ENCODE measurements at places on chromosomes 7 and 10.

DNA sequence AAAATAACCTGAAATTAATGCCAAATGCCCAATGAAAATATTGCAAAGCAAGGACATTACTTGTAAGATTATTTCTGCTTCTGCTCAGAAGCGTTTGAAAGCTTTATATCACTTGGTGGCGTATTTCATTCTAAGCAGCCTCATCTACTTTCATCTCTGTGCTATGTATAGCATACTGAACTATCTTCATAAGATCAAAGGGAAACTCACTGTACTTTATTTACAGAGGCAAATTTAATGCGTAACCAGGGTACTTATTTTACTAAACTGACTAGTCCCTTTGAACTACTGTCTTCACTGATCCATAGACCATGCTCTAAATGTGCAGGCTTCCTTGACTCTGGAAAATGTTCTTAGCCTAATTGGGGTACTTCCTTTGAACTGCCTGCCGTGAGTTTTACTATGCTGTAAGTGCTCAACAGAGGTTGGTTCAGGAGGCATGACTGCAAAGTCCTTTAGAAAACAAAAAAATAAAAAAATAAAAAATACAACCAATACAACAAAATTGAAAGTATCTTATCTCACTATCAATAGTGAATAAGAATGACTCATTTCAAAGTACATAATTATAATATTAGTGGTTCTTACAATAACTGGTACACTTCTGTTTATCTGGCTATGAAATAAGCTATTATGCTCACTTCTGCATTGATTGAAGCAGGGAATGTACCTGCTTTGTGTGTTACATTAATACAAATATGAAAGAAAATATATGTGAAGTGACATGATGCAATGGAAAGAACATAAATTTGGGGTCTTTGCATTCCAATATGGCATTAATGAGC lies 41.0 kb upstream of the TSPAN12 start:
- DNase-seq: no peak

- no peak for DNase-seq
Measured at GRCh38 chr10:588246-589165, 101.0 kb downstream of the DIP2C start.

- DNase-seq: no peak
Measured at GRCh38 chr7:1948301-1948796, 278.3 kb downstream of the ELFN1 start.

DNA sequence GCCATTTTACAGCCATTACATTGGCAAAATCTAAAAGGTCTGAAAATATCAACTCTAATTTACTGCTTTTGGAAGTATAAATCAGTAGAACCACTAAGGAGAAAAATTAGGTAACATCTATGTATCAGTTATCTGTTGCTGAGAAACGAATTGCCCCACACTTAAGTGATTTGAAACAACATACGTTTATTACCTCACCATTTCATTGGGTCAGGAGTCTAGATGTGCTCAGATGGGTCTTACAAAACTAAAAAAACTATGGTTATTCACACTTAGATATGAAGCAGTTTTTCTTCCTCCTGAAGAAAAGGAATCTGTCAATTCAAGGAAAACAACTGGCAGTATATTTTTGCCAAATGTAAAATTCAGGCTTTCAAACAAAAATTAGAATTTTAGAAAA lies 80.1 kb upstream of the APBB1IP start:
- no peak for DNase-seq

- DNase-seq: no peak
Measured at GRCh38 chr10:27245836-27246235, 5.2 kb upstream of the ACBD5 start.
